CD4-positive, alpha-beta T cell treated with Interleukin-15 for 4 hours (primary cell): ENCODE measurements at places on chromosomes 12 and 14.

GRCh38 chr12:1890810-1891209 lies 27.6 kb downstream of the CACNA2D4 start:
- DNase-seq, result no peak

- DNase-seq, result no peak
Measured at GRCh38 chr12:17381211-17381610, 708.8 kb downstream of the RERGL start.

GRCh38 chr12:89351489-89352241 lies 636 bp downstream of the DUSP6 start:
- DNase-seq, result no peak

DNA sequence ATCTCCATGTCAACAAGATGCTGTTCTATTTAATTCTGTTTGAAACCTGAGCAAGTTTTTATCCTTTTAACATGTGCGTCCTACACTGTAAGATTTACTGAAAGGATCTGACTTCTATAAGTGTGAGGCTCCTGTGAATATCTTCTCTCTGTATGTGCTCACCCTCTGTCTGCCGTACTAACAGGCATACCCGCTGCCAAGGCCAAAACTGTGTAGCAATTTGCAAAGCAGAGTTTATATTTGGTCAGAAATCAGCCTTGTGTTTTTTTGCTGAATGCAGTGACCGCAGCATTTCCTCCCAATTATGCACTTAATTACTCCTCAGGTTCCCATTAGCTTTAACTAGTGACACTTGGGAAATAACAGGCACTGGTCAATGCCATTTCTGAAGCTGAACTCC lies 12.3 kb downstream of the CHST11 start:
- DNase-seq, result no peak

GRCh38 chr12:98786653-98787052 lies 141.6 kb downstream of the APAF1 start:
- no peak for DNase-seq

DNA sequence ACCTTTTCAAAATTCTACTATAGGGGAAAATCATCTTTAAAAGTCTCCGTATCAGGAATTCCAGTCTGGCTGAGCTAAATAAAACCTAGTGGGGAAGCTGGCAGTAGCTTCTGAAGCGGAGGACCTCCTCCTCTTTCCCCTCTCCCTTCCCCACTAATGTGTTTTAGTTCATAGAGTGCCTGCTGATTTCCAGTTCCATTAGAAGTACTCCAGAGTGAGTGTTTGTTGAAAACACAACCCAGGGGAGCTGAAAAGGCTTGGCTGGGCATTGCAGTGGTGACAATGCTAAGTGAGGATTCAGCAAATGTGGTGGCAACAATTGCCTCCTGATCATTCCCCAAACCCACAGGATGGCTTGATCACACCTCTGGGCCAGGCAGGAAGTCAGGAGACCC lies 144.2 kb upstream of the FRMD6 start:
- no peak for DNase-seq

- no peak for DNase-seq
Measured at GRCh38 chr14:85575617-85575898, 45.6 kb downstream of the FLRT2 start.

DNA sequence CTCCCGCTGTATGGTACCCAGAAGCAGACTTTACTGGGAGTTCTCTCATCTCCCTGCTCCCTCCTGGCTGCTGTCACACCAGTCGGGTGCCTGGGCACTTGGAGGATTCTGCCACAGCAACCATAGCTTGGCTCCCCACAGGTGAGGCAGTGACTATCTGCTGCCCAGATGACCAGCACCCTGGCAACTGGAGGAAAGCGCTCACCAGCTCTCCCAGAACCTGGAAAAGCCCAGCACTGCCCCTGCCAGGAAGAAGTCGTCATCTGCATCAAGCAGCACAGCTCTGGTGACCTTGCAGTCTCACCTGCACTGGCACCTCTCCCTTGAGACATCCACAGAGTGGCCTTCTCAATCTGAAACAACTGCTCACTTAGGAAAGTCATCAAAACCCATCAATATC lies 31.9 kb upstream of the TC2N start:
- peak; percentile 31 for DNase-seq

DNA sequence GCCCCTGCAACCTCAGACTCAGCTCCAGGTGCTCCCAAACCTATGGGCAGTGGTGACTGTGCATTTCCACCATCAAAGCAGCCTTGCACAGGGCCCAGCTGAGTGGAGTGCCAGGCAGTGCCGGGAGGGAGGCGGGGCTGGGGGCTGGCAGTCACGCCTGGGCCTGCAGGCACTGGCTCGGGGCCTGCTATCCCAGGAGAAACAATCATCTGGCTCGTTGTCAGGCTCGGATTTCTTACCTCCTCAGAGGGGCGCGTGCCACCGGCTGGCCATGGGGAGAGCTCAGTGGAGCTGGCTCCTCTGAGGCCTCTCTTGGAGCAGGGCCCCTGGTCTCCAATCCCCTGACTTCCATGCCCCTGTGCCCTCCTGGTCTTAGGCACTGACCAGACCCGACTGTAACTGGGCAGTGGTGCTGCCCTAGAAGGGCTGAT lies 20.2 kb upstream of the PPP1R13B start:
- no peak for DNase-seq

- DNase-seq, result peak; percentile 47
Measured at GRCh38 chr12:105420659-105421240, 90.3 kb downstream of the C12orf75 start.

- no peak for DNase-seq
Measured at GRCh38 chr14:32354716-32355115, 25.6 kb downstream of the AKAP6 start.

DNA sequence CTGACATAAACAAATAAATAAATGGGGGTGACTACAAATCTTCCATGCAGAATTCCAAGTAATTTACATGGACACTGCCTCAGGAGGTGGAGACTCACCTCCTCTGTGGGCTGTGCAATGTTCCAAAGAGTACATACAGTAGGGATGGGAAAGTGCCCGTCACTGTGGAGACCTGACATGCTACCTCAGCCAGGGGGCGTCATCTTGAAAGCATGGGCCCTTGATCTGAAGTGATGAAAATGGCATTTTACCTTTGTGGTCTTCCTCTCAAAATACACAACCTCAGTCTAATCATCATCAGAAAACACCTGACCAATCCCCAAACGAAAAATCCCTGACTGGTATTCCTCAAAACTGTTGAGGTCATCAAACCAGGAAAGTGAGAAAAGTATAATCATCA lies 48.4 kb downstream of the ANAPC7 start:
- peak; percentile 21 for DNase-seq

DNA sequence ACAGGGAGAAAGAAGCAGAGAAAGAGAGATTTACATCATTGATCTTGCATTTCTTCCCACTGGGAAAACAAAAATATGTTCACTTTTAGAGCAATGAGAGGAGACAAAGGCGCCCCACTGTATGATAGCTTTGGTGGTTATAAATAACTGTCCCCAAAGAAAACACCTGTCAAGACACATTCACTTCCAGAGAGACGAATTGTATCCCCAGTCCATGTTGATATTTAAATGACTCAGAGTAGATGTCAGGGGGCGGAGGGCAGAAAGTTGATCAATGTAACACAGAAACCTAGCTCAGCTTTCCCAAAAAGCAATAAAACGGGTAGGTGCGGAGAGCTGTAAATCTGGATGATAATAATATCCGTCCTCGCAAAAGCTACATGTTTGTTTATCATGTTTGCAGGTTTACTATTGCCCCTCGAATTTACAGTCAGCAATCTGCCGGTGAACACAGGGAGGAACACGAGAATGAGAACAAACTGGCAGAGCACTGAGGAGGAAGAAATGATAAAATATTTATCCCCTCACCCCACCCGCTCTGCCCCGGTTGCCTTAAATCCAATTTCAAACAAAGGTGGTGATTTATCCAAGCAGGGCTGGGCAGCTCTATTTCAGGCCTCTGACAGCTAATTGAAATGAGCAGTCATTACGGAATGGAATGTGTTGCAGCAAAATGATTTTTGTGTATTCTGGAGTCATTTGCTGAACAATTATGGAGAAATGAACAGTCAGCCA lies 84.4 kb downstream of the CMKLR1 start:
- DNase-seq, result no peak

- no peak for DNase-seq
Measured at GRCh38 chr12:51950682-51951198, 759 bp upstream of the ACVR1B start.

GRCh38 chr12:78457938-78458337 lies 406.6 kb upstream of the SYT1 start:
- no peak for DNase-seq

- DNase-seq, result no peak
Measured at GRCh38 chr12:112001576-112001975, 11.4 kb downstream of the TMEM116 start.

GRCh38 chr14:102594514-102595175 lies 2.2 kb downstream of the RCOR1 start:
- DNase-seq, result peak; percentile 67

DNA sequence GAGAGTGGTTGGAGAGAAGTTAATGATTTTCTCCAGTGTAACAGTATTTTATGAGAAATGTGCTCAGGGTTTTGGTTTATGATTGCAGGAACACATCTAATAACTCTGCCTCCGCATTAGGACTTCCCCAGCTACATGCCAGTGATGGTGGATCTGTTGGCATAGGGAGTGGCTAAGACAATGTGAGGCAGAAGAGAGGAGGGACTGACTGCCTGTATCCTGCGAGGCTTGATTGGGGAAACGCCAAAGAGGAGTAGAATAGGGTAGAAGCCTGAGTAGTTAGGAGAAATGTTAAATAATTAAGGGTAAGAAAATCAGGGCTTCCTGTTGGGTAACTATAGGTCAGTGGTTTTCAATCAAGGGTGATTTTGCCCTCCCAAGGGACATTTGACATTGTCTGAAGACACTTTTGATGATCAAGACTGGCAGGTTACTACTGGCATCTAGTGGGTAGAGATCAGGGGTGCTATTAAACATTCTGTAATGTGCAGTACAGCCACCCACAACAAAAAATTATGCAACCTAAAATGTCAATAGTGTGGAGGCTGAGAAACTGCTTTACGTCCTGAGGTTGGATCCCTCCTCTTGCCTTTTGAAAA lies 12.8 kb downstream of the TDG start:
- no peak for DNase-seq

GRCh38 chr14:36617824-36618223 lies 35.4 kb upstream of the NKX2-8 start:
- DNase-seq, result no peak

GRCh38 chr12:101172316-101172715 lies 37.7 kb downstream of the SLC5A8 start:
- no peak for DNase-seq

- DNase-seq, result no peak
Measured at GRCh38 chr12:45248095-45248494, 32.2 kb downstream of the ANO6 start.

- no peak for DNase-seq
Measured at GRCh38 chr14:29627137-29627536, 300.5 kb downstream of the PRKD1 start.
